Peyer's patch (tissue), 4 donors: ENCODE measurements at places on chromosomes 4 and X. TPM values are rescaled to one million over a fixed set of nuclear protein-coding genes. Genes with fewer than 3 reads are reported as not detected.

DNA sequence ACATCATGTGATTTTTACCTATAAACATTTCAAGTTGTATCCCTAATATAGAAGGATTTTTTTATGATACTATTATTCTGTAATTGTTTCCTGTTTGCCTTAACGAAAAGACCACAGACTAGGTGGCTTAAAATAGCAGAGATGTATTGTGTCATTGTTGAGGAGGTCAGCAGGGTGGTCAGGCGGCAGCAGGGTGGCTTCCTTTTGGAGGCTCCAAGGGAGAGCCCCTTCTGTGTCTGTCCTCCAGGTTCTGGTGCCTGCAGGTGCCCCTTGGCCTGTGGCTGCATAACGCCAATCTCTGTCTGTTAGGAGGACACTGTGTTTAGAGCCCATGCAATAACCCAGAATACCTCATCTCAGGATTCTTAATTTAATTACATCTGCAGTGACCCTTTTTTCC, 118.1 kb downstream of the TBL1X start:
- no peak for DNase-seq

GRCh38 chr4:182518421-182518820, 275.2 kb downstream of the TENM3 start:
- no peak for DNase-seq

DNA sequence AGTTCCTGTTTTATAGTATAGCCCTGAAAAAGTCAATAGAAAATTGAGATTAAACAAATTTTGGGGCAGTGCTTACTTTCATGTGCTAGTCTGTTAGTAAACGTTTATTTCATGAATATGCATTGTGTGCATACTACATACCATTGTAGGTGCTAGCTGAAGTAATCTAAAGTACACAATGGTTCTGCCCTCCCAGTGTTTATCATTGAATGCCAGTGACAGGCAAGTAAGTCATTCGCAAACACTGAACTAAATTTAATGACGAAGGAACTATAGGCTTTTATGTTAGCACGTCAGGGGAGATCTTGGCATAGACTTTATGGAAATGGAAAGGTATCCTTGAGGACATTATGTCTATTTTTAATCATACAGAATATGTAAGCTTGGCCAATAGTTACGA, 426.9 kb upstream of the EPHA5 start:
- no peak for DNase-seq

Gene MAGEC1
- total RNA-seq: not detected
